ENCODE measurements at places on chromosomes 3 and 15. TPM values are rescaled to one million over a fixed set of nuclear protein-coding genes. Genes with fewer than 3 reads are reported as not detected.

DNA sequence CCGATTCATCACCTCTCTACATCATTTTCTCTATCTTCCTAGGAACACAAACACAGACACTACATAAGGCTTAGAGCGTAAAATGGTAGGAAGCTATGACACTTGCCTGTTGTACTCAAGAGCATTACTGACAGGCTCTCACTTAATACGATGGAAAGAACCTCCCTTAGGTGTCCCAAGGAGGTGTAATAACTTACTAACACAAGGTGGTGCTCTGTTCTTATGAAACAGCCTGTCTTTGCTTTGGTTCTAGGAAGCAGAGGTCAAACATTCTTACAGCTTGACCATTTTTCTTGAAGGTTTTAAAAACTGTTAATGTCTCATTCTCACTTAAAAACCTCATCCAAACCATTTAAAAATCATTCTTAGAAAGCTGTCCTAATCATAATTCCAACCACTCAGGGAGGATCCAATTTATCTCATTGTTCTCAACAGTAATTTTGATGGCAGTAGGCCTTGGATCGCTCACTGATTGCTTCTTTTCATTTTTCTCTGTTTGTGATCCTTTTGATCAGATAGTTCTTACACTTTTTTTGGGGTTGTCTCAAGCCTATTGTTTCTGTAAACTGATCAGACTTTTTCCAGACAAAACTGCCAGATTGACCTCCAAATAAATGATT lies 317.8 kb upstream of the AGTR1 start:
- no peak overlapping the region for H3K4me3 ChIP-seq
- DNase-seq = no peak
- H3K27ac ChIP-seq = no peak overlapping the region
- H3K36me3 ChIP-seq = no peaks in the 10 kb centered on the region

- H3K36me3 ChIP-seq = peaks cover 4% of the 10 kb centered on the region
- no peak for DNase-seq
- no peak overlapping the region for H3K27ac ChIP-seq
- no peak overlapping the region for H3K4me3 ChIP-seq
Measured at GRCh38 chr3:88019024-88019423, 39.8 kb downstream of the CGGBP1 start.

- no peak overlapping the region for H3K27ac ChIP-seq
- no peaks in the 10 kb centered on the region for H3K27me3 ChIP-seq
- peaks cover 16% of the 10 kb centered on the region for H3K36me3 ChIP-seq
- DNase-seq = no peak
Measured at GRCh38 chr3:42180901-42181300, 85.1 kb downstream of the CCK start.

The PLCH1 gene
- 0.09 TPM for total RNA-seq

The TBC1D2B gene
- 63.5 TPM for total RNA-seq

DNA sequence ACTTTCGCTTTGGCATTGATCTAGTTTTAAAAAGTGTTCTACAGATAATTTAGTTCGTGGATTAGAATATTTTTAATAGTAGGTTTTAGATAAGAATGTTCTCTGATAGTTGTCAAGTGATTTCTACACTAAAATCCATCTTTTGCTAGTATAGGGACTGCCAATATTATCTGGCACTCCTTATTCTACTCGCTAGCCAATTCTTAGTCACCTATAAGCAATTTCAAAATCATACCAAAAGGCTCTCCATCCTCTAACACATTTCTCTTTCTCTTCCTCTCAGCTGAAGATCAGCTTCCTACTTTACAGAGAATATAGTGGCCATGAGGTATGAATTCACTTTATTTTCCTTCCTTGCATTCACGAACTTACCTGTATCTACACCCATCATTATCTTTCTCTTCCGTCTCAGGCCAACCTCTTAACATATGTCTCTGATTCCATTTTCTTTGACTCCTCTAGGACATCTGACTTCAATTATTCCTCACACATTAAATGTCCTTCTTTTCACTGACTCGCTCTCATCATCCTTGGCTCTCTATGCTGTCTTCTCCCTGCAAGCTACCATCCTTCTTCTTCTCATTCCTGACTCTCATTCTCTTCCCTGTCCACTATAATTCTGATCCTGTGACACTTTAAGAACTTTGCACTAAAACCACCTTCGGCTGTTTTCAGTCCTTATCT lies 35.5 kb downstream of the C3orf80 start:
- no peak overlapping the region for H3K4me3 ChIP-seq
- peaks cover 5% of the 10 kb centered on the region for H3K4me1 ChIP-seq
- no peak overlapping the region for H3K27ac ChIP-seq
- no peaks in the 10 kb centered on the region for H3K36me3 ChIP-seq
- no peak for DNase-seq

The SNX22 gene
- 0.98 TPM for total RNA-seq

DNA sequence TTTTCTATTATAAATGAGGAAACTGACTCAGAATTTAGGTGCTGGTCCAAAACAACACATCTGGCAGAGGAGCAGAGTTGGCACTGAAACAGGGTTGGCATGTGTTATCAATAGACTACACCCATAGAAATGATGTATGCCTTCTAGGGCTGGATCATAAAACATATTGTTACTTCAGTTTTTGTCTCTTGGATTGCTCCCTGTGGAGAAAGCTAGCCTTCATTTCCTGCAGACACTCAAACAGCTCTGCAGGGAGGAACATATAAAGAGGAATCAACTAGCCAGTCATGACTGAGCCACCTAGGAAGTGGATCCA lies 507 bp upstream of the MRPL3 start:
- H3K27ac ChIP-seq = peak overlapping the region; percentile 97
- peaks cover 1% of the 10 kb centered on the region for H3K27me3 ChIP-seq
- no peak for DNase-seq

The COL6A6 gene
- not detected for total RNA-seq

The C3orf49 gene
- not detected for total RNA-seq

- H3K27ac ChIP-seq = no peak overlapping the region
- peaks cover 16% of the 10 kb centered on the region for H3K4me1 ChIP-seq
- DNase-seq = no peak
- H3K4me3 ChIP-seq = peak overlapping the region; percentile 46
- peaks cover 43% of the 10 kb centered on the region for H3K27me3 ChIP-seq
- peaks cover 10% of the 10 kb centered on the region for H3K36me3 ChIP-seq
Measured at GRCh38 chr15:39918688-39919385, 1.2 kb downstream of the GPR176 start.

GRCh38 chr3:106473576-106474475 lies 605.0 kb upstream of the CBLB start:
- no peak for DNase-seq
- H3K36me3 ChIP-seq = peaks cover 35% of the 10 kb centered on the region
- H3K27ac ChIP-seq = peak overlapping the region; percentile 84
- H3K27me3 ChIP-seq = no peaks in the 10 kb centered on the region
- no peak overlapping the region for H3K4me3 ChIP-seq

- H3K27ac ChIP-seq = no peak overlapping the region
- DNase-seq = no peak
- H3K36me3 ChIP-seq = no peaks in the 10 kb centered on the region
- H3K4me3 ChIP-seq = no peak overlapping the region
Measured at GRCh38 chr3:137642831-137643230, 121.3 kb upstream of the SOX14 start.

- no peak for DNase-seq
- H3K4me3 ChIP-seq = no peak overlapping the region
- H3K27me3 ChIP-seq = no peaks in the 10 kb centered on the region
- peaks cover 20% of the 10 kb centered on the region for H3K4me1 ChIP-seq
- H3K36me3 ChIP-seq = peaks cover 84% of the 10 kb centered on the region
Measured at GRCh38 chr3:66418475-66418931, 82.3 kb downstream of the LRIG1 start.

GRCh38 chr15:76894174-76894573 lies 11.0 kb downstream of the SCAPER start:
- no peak for DNase-seq
- no peaks in the 10 kb centered on the region for H3K27me3 ChIP-seq
- H3K4me1 ChIP-seq = peaks cover 9% of the 10 kb centered on the region
- no peak overlapping the region for H3K27ac ChIP-seq

The SPATA12 gene
- not detected for total RNA-seq

DNA sequence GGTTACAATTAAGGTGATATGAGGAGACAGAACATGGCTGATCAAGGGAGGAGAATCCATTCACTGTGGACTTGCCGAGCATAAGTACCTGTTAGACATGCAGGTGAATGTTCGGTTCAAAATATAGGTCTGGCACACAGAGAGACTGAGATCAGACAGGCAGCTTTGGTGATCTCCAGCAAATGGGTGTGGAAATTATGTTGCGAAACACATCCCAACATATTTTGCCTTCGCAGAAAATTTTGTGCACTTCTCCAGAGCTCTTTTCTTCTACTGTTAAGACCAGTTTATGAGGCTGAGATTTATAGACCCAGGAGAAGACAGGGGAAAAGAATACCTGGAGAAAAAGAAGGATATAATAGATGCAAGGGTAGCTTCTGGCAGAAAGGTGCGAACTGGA lies 183.2 kb downstream of the NEK10 start:
- H3K36me3 ChIP-seq = no peaks in the 10 kb centered on the region
- no peak overlapping the region for H3K27ac ChIP-seq
- H3K4me1 ChIP-seq = no peaks in the 10 kb centered on the region
- H3K27me3 ChIP-seq = no peaks in the 10 kb centered on the region
- no peak overlapping the region for H3K4me3 ChIP-seq

The FSIP1 gene
- 0.16 TPM for total RNA-seq

The ITGA11 gene
- total RNA-seq = 0.92 TPM

- peaks cover 16% of the 10 kb centered on the region for H3K4me1 ChIP-seq
- no peaks in the 10 kb centered on the region for H3K36me3 ChIP-seq
- no peak for DNase-seq
- H3K27me3 ChIP-seq = peaks cover 11% of the 10 kb centered on the region
- H3K4me3 ChIP-seq = no peak overlapping the region
- peak overlapping the region; percentile 88 for H3K27ac ChIP-seq
Measured at GRCh38 chr3:58874795-58875194, 175.0 kb downstream of the CFAP20DC start.

DNA sequence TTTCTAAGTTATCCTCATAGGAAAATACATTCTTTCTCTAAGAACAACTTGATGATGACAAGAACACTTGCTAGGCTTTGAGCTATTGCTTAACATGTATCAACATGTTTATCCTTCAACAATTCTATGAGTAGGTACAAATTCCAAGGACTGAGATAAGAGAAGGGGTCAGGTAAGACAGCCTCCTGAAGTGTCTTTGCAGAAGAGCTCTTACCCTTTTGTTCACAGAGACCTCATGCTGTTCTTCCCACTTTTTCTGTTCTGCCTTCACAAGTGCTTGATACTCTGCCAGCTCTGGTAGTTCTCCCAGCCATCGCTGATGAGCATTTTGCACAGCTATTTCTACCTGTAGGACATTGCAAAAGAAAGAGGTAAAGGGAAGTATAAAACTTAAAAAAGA lies 50.9 kb downstream of the CEP152 start:
- no peak overlapping the region for H3K27ac ChIP-seq
- DNase-seq = no peak
- no peak overlapping the region for H3K4me3 ChIP-seq

The ABCC5 gene
- 20.6 TPM for total RNA-seq

- H3K27me3 ChIP-seq = no peaks in the 10 kb centered on the region
- DNase-seq = no peak
- H3K36me3 ChIP-seq = no peaks in the 10 kb centered on the region
- no peaks in the 10 kb centered on the region for H3K4me1 ChIP-seq
- no peak overlapping the region for H3K27ac ChIP-seq
Measured at GRCh38 chr15:88568589-88568988, 22.1 kb upstream of the DET1 start.

The EXD1 gene
- total RNA-seq = not detected

The SLCO3A1 gene
- total RNA-seq = 26.3 TPM

The CAND2 gene
- total RNA-seq = 1.1 TPM

- peaks cover 18% of the 10 kb centered on the region for H3K4me1 ChIP-seq
- peak overlapping the region; percentile 60 for H3K4me3 ChIP-seq
- DNase-seq = no peak
- no peaks in the 10 kb centered on the region for H3K27me3 ChIP-seq
- H3K36me3 ChIP-seq = peaks cover 12% of the 10 kb centered on the region
Measured at GRCh38 chr15:50318697-50319096, 36.3 kb downstream of the GABPB1 start.

- DNase-seq = no peak
- H3K36me3 ChIP-seq = no peaks in the 10 kb centered on the region
- H3K27ac ChIP-seq = no peak overlapping the region
- H3K27me3 ChIP-seq = peaks cover 4% of the 10 kb centered on the region
- peaks cover 5% of the 10 kb centered on the region for H3K4me1 ChIP-seq
Measured at GRCh38 chr3:107969994-107970819, 120.6 kb downstream of the CD47 start.

- H3K36me3 ChIP-seq = peaks cover 21% of the 10 kb centered on the region
- H3K4me3 ChIP-seq = peak overlapping the region; percentile 94
Measured at GRCh38 chr3:52454938-52455282, 494 bp upstream of the NISCH start.

DNA sequence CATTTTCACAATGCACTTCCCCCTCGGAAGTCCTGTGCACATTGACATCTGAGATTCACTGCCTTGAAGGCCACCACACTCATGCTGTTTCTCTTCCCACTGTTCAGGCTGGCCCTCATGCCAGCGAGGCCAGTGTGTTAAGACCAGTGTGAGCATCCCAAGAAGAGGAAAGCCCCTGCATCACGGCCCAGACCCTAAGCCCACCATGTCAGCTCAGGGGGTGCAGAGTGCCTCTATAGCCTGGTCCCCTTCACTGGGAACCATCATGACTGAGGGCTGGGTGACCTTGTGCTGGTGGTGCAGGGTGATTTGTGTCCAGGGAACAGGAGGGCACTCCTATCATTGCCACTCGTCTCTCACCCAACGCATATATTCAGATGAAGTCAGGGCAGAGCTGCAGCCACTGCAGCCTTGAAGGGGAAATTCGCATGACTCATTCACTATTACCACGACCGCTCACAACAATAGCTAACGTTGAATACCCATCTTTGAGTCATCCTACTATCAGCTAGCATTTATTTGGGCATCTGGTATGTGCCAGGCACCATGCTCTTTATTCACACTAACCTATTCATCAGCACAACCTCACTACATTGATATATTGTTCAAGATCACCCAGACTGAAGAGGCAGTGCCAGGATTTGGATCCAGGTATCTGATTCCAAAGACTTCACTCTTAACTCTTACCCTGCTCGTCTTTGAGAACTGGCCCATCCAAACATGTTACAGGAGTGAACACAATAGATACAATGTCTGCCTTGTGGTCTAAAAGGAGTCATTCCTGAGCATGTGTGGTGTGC lies 58.8 kb upstream of the SLC6A11 start:
- H3K4me3 ChIP-seq = no peak overlapping the region
- no peaks in the 10 kb centered on the region for H3K36me3 ChIP-seq
- peaks cover 5% of the 10 kb centered on the region for H3K4me1 ChIP-seq
- peak overlapping the region; percentile 5 for H3K27ac ChIP-seq
- DNase-seq = no peak

Measured in activated T-helper 2 cell treated with anti-CD3 and anti-CD28 coated beads, Interferon-gamma antibody, Interleukin-2, Interleukin-4, amounts not matched to agents 10 μg/mL and 5 μg/mL and 100 μg/mL, durations not matched to agents 14 hours and 24 hours and 36 hours (primary cell).